ENCODE measurements at places on chromosomes 2 and 18.

DNA sequence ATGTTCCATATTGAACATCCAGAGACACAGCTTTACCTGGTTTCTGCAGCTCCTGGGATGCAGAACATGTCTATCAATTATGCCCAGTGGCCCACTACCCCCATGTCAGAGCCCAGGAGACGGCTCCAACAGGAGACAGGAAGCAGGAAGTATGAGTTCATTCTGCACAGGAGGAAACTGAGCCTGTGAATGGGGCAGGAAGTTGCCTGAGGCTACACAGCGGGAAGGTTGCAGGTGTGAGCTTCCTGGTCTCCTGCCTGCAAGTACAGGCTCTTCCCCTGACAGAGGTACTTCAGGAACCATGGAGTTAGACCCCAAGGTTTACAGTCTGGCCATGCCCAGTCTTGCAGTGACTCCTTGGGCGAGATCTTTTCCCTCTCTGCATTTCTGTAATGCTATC lies 2.8 kb upstream of the BOK start:
- DNase-seq: no peak

- no peak for DNase-seq
These were observed 48.1 kb downstream of the AQP12A start for GRCh38 chr2:240739797-240740196.

GRCh38 chr2:6443061-6443823 lies 422.5 kb downstream of the CMPK2 start:
- DNase-seq: no peak

DNA sequence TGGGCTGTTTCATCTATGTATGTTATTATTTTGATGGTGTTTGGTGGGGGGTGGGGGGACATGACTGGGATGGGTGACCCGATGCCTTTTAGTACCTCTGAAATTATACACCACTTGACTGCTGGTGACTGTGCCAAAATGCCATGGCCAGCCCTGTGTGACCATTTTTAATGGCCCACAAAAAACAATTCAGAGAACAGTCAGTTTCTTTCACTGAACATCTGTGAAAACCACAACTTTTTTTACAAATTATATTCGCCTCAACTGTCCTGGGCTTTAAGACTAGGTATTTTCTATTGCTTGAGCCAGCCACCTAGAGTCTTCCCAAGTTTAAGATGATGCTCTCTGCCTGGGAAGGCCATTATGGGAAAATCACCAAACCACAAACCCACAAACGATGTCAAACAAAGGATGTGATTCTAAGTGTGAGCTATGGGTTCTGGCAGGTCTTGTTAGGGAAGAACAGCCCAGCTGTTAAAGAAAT lies 33.9 kb downstream of the FN1 start:
- no peak for DNase-seq

DNA sequence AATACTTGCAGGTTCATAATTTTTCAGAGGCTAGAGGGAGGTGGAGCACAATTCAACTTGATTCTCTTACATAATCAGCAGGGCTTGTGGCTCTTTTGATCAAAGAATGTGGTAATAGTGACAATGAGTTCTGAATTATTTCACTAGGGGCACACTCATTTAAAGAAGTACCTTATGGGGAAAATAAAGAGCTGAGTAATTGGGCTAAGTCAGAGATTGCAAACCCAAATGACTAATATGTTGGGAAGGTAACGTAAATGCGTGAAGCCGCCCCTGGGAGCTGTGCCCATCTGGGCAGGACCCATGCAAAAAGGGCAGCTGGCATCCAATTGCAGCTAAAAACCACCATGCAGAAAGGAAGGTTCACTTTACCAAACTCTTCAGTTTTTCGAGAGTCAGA lies 35.3 kb downstream of the NCKAP5 start:
- no peak for DNase-seq

DNA sequence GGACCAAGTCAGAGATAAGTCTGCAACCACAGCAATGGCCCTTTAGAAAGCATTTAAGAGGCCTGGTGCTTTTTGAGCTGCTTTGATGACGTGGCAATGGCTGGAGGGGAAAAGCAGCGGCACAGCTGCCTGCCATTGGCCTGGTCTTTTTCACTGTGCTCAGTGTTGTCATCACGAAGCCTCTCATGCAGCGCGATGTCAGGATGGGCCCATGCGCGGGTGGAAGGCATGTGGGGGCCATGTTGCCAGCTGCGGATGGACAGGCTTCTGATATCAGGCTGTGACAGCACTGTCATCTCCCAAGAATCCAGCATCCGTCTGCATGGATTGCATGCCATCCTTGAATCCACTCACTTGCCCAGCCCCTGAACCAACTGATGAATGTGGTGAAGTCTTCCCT lies 204.5 kb downstream of the ACKR3 start:
- no peak for DNase-seq

DNA sequence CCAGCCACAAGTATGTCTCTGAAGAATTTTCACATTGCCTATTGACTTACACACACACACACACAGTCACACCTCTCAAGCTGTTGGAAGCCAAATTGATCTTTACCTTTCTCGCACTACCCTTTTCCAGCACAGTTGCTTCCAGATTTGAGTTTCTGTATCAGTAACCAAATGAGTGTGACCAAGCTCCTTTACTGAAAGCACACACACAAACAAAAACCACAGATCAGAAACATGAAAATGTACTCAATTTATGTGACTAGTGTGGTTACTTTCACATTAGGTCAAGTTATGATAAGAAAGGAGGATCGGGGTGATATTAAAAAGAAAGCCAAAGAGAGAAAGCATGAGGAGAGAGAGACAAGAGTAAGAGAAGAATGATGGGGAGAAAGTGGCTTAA lies 993.9 kb upstream of the POU3F3 start:
- DNase-seq: no peak

- DNase-seq: no peak
These were observed 535.9 kb upstream of the VRK2 start for GRCh38 chr2:57510704-57511103.

DNA sequence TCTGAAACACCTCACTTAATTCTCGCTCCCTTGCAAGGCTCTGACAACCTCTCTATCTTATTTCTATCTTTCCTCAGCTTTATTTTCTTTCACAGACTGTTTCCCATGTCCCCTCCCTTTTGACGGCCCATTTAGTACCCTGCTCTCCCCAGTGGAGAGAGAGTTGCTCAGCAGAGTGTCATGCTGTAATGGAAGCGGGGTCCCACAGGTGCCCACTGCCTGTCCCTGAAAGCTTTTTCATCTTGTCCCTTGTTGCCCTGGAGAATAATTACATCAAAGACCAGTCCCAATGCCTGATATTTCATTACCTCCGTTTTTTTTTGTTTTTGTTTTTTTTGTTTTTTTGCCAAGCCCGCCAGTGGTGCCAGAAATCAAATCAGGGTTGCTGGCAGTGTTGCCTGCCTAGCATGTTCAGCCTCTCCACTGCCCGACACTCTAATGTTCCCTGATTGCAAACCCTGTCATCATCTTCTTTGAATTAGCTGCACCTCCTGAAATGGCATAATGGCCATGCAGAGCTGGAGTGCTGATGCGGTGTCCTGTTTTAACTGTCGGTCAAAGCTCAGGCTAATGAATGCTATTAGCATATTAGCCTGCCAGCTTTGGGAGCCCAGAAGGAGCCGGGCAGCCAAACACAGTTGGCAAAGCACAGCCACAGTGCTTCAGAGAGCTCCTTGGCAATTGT lies 71.2 kb upstream of the CAVIN2 start:
- no peak for DNase-seq

DNA sequence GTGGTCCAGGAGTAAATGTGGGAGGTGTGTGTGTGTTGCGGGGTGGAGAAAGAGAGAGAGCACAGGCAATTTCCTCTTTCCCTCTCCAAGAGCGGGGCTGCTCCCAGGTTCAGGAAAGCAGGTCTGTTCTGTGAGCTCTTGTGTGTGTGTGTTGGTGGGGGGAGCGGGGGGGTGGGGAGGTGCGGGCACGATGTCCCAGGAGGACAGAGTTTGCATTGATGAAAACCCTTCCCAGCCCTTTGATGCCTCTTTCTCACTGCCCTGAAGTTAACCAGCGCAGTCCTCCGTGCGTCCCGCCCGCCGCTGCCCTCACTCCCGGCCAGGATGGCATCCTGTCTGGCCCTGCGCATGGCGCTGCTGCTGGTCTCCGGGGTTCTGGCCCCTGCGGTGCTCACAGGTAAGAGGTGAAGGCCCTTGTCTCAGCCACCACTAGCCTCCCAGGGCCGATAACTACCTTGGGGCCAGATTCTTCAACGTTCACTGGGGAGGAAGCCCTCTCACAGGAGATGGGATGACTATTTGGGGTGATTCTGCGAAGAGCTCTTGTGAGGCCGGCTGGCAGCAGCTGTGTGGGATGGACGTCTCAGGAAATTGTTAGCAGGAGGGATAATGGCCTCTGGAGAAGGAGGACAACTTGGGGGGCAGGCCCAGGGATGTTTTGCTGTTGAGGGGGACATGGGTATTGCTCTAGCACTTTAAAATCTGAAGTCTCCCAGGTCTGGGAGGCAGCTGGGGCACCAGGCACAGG lies at the start of gene SNORC:
Gene SNORC, plus strand, starts transcription at position 247 of the 748 bp plus-strand sequence. Its CDS starts 78 bp downstream, at position 325.
- no peak for DNase-seq

GRCh38 chr2:189150033-189150432 lies 29.5 kb downstream of the COL5A2 start:
- DNase-seq: no peak

DNA sequence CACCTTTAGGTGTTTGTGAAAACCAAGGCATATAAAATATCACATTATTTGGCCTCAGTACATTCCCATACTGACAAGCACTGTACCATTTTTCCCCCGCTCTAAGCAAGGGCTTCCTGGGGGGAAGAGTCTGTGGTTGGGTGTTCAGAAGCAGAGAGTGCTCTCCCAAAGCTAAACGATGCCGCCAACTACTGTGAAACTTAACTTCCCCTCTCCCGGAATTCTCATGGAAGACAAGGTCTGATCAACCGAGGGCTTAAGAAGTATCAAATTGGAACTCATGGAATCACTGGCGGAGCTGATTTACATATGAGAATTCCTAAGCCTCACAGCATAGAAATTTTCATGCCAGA lies 433 bp upstream of the MFF start:
- DNase-seq: no peak

DNA sequence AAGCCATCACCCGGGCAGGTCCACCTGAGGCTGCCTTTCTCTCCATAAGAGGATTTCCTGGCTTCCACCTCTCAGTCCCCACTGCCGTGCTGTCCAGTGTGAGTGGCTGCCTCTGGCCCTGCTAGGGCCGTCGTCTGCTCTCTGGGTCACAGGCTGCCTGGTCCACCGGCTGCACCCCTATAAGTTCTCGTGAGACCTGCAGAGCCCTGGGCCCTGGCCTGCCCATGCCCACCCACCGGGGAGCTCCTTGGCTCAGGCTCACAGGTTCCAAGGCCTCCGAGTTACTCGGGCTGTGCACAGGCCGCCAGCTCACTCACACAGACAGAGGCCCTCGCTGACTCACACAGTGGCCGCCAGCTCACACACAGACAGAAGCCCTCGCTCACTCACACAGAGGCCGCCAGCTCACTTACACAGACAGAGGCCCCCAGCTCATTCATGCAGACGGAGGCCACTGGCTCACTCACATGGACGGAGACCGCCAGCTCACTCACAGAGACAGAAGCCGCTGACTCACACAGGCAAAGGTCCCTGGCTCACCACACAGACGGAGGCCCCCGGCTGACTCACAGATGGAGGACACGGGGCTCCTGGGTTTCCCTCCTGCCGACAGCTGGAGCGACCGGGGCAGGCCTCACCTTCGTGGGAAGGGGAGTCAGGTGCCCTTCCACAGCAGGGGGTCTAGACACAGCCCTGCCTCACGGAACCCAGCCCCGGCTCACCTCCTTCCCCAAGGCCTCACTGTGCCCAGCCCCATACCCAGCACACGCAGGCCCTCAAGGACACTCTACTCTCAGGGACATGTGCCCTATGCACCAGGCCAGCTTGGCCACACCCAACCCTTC lies 334.1 kb upstream of the MYT1L start:
- DNase-seq: no peak

- no peak for DNase-seq
These were observed 228.3 kb downstream of the TWIST2 start for GRCh38 chr2:239075918-239076758.

DNA sequence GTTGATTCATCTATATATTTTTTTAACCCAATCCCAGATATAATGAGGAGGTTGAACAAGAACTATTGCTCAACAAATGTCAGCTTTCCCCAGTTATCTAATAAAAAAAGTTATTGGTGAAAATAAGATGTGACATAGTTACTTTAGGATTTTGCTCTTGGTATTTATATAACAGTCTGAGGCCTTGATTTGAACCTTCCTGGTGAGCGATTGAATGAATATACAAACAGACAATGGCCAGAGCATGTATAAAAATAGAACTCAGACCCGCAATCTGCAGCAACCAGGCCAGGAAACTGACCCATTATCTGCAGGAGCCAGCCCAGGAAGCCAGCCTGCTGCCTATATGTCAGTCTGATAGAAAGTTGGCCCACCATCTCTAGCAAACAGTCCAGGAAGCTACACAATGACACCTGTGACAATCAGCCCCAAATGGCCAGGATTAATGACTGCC lies 81.6 kb downstream of the HS6ST1 start:
- no peak for DNase-seq

- no peak for DNase-seq
These were observed 861.8 kb downstream of the BCL11A start for GRCh38 chr2:59691518-59692190.

DNA sequence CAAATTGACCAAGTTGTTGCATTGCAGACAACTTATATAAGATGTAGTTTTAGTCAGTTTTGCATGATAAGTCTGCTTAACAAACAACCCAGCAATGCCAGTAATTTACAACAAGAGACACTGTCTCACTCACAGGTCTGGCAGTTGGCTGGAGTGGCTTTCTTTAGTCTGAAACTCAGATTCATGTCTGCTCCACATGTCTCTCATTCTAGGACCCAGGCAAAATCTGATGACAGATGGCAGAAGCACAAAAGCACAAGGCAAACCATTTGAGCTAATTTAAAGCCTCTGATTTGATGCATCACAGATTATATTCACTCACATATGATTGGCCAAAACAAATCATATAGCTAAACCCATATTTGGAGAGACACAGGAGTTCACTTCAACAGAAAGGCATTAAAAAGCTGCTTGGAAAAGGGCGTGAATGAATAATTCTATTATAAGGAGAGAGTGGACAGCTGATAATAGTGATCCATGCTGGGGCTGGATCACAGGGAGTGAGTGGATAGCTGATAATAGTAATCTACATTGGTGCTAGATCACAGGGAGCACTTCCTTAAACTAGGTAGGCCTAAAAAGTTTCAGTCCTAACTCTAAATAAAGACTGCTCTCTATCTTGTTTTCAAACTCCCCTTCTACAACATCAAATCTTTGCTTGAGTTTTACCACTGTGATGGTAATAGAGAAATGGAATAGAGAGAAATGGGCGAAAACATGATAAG lies 593.2 kb upstream of the ZNF804A start:
- no peak for DNase-seq

DNA sequence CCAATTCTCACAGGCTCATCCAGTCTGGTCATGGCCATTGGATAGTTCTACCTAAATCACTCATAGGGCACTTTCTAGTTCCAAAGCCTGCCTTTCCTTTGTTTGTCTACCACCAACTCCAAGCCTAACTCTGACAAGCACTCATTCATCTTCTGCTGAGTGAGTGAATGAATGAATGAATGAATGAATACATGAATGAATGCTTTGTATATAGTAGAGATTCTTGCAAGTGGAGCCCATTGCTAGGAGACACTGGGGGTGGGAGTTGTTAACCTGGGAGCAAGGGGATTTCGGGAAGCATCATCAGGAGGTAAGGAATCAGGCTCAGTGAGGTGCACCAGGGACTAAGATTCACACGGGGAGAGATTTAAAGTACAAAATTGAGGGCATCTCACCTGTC lies 3.3 kb upstream of the MOCOS start:
- no peak for DNase-seq

- no peak for DNase-seq
These were observed 98.0 kb upstream of the MGAT4A start for GRCh38 chr2:98828793-98829371.

GRCh38 chr2:220469201-220469600 lies 841.8 kb downstream of the SLC4A3 start:
- no peak for DNase-seq

GRCh38 chr2:178296394-178297090 lies 102.2 kb downstream of the OSBPL6 start:
- no peak for DNase-seq

Data from stimulated activated CD4-positive, alpha-beta T cell treated with anti-CD3 and anti-CD28 coated beads, Interleukin-15, amount 100 ng/mL, for 1 hour (primary cell).